ENCODE measurements at places on chromosomes 13 and 19.

DNA sequence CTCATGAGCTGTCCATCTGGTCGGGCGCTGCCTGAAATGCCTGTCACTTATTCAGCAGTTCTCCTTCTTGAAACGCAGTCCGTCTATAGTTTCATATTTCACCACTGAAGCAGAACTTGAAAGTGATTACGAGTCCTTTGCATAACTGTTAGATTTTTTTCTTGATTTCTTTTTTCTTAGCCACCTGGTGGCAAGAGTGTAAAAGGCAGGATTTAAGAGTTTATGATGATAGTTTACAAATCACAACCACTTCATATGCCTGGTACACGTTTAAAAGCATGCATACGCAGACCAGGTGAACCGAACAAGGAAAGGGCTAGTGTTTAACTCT, 45.8 kb downstream of the GGACT start:
- DNase-seq, result peak; percentile 32

DNA sequence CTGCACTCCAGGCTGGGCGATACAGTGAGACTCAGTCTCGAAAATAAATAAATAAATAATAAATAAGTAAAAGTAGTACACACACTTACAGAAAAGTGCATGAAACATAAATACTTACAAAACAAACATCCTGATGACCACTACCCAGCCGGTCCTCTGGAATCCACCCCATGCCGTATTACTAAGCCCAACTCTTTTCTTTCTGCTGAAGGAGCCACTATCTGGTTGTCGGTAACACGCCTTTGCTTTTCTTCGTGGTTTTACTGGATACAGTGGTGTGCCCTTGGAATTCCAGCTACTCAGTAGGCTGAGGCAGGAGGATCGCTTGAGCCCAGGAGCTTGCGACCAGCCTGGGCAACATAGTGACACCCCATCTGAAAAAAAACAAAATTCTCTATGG, 39.4 kb downstream of the CELF5 start:
- no peak for DNase-seq

DNA sequence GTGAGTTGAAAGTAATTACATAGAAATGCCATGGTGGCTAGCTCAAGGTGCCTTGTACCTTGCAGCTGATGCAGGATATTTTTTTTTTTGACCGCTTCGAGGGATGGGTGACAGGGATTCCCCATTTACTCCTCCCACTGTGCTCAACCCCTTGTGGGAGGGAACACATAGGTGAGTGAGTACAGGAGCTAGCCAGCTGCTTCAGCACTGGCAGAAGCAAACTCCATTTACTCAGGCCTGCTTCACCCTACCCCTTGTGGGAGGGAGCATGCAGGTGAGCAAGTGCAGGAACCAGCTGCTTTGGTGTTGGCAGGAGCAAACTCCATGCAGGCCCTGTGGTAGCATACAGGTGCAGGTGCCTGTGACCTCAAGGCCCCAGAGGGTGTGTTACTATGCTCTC, 330.1 kb downstream of the TDRD3 start:
- DNase-seq, result no peak

- DNase-seq, result no peak
These were observed 3.5 kb upstream of the SIGLEC8 start for GRCh38 chr19:51461723-51462161.

DNA sequence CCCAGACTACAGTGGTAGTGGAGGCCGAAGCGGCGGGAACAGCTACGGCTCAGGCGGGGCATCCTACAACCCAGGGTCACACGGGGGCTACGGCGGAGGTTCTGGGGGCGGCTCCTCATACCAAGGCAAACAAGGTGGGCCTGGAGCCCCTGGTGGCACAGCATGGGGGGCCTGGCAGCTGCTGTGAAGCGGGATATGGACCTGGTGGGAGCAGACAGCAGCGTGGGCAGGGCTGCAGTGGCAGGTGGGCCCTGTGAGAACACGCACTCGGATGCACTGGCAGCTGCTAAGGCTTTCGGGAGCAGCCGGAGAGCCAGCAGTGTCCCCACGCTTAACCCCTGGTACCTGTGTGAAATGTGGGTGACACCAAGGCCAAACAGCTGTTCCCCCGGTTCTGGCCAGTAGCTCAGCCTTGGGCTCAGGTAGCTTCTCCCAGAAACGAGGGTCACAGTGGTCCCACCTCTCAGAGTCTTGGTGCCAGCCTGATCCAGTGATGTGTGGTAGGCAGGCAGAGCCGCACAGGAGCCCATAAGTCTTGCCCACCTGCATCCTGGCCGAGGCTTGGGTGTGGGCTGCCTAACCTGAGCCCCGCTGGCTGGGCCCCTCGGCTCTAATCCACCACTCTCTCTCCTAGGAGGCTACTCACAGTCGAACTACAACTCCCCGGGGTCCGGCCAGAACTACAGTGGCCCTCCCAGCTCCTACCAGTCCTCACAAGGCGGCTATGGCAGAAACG, 12.5 kb upstream of the QTRT1 start:
- DNase-seq, result no peak

DNA sequence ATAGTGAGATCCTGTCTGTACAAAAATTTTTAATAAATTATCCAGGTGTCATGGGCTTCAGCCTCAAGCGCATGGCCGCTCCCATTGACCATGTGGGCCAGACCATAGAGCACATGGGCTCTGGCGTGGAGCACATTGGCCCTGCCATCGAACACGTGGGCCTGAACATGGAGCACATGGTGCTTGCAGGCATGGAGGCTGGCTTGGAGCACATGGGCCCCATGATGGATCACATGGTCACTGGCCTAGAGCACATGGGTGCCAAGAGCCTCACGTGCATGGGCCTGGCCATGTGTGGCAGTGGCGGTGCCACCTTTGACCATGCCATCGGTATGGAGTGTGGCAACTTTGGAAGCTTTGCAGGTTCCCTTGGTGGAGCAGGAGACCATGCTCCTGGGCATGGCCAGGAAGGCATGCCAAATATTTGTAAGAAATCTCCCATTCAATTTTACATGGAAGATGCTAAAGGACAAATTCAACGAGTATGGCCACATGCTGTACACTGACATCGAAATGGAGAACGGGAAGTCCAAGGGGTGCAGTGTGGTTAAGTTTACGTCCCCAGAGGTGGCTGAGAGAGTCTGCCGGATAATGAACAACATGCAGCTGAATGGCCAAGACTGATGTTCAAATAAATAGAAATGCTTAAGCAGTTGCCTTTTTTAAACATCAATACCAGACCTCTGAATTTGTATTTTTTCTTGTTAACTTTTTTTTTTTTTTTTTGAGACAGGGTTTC, 21.3 kb upstream of the SLC1A5 start:
- no peak for DNase-seq

- DNase-seq, result no peak
These were observed 8.8 kb downstream of the SPPL2B start for GRCh38 chr19:2337329-2337707.

DNA sequence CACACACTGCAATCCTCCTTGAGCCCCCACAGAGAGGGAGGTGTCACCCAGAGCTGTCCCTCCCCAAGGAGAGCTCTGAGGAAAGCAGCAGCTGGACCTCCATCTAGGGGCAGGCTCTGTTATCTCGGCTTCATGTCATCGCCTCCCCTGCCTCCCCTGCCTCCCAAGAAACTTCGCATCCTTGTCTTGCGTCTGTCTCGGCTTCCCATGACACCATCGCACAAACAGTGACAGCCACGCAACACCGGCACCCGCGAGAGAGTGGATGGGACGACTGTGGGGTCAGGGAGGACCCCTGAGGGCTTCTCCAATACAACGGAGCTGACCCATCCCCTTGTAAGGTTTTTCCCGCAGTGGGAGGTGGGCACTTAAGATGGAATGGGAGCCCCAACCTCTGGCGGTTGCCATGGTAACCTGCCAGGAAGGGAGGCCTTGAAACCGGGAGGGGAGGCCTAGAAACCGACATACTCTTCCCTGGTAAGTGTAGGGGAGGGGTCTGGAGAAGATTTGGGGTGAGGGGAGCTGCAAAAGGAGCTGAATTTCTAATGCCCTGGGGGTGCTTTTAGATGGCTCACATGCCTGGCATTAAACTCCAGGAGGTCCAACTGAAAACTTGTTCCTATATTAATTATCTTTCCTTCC, 16.3 kb downstream of the TLE2 start:
- no peak for DNase-seq

DNA sequence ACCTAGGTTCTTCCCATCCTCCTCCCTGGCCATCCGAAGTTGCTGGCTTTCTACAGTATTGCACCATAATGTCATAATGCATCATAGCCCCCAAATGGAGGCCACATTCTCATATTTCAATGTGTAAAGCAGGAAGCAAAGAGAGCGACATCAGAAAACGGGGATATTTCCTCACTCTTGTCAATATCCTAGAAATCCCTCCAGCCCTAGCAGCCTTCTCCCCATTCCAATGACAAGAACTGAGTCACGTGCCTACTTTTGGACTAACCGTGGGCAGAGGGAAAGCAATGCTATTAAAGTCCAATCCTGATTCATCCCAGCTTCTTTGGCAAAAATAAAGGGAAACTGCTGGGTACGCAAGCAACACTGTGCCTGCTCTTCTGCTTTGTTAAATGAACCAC, 4.3 kb upstream of the RAP2A start:
- DNase-seq, result no peak

DNA sequence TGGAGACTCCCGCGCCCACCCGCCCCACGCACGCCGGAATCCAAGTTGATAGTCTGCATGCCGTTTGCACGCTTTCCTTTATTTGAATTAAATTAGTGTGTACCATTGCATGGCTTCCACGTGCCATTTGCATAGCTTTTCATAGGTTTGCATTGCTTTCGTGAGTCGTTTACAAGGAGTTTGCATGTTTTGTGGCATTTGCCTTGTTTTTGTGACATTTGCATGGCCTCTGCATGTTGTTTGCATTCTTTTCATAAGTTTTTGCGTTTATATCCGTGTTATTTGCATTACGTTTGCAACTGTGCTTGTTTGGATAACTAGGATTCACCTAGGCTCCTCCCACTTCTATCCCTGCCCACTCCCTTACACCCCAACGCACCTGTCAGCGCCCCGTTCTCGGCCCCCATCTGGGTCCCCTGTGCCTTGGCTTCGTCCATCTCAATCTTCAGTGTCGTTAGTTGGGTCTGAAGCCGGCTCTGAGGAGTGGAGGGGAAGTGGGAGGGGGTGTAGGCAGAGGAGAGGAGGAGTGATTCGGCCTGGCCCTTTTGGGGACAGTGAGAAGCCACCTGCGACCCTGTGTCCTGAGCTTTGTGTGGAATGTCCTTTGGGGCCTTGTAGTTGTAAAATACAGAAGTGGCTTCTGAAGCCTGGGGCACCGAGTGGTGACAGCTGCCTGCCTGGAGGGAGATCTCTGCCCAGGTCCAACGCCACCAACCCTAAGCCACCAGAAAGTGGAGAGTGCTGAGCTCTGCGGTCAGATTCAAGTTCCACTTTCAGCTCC, 2.4 kb downstream of the CCDC194 start:
- DNase-seq, result no peak

DNA sequence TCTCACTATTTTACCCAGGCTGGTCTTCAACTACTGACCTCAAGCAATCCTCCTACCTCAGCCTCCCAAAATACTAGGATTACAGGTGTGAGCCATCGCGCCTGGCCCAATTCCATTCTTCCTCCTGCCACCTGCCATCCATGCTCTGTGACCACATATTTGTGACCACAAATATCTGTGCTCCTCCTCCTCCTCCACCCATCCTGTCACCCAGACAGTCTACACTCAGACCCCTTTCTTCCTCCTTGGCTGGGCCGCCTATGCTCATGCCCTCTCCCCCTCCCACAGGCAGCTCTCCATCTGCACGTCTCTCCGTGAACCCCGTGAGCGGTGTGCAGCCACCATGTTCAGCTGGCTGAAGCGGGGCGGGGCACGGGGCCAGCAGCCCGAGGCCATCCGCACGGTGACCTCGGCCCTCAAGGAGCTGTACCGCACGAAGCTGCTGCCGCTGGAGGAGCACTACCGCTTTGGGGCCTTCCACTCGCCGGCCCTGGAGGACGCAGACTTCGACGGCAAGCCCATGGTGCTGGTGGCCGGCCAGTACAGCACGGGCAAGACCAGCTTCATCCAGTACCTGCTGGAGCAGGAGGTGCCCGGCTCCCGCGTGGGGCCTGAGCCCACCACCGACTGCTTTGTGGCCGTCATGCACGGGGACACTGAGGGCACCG, 3.2 kb downstream of the EHD2 start:
- no peak for DNase-seq

- DNase-seq, result no peak
These were observed 1.9 kb upstream of the PGPEP1 start for GRCh38 chr19:18338541-18338940.

Data from NCI-H187 (cell line).